ENCODE measurements at places on chromosomes 11 and 22.

DNA sequence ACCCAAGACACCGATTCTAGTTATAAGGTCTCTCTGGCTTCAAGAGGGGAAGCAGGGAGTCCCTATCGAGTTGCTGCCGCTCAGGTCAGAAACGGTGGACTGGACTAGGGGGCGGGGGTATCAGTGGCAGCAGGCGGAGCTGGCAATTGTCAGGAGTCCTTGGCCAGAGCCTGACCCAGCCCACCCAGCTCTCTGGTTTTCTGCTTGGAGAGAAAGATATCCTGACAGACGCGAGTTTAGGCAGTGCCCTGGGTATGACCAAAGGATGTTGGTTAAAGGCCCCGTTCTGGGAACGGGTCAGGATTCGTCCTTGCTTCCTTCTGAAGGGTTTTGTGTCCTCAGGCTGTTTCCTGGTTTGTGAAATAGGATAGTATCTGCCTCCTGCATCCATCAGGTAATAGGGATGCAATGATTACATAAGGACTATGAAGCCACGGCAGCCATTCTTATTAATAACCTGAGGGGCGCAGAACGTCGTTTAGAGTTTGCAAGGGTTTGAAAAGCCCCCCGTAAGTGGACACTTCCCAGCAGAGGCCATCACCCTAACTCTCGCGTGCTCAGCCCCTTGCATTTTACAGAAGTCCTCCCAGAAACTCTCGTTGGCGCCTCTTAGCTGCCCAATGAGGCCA lies 700 bp upstream of the DEPDC5 start:
- peak; percentile 63 for DNase-seq

DNA sequence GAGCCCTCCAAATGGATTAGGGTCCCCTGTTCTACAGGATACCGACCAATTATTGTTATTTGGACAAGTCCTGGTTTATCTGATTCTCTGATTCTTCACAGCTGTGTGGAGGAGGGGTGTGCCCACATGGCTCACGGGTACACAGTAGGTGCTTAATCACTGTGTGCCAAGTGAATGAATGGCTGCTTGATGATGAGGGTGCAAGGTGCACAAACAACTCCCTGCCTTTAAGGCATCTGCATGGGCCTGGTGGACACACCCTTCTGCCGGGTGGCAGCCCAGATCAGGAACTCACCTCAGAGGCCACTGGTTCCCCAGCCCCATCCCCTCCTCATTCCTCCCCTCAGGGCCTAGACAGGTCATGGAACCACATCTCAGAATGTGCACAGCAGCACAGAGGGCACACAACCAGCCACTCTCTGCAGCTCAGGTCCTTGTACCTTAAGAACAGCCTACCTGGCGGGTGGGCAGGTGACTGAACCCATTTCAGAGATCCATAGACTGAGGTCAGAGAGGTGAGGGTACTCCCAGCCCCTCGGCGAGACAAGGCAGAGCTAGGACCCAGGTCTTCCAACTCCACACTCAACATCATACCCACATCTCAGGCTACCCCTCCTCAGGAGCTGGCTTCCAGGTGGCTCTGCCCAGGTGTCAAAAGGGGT lies 50.3 kb downstream of the SHANK2 start:
- no peak for DNase-seq

- DNase-seq = no peak
Measured at GRCh38 chr11:90845799-90846198, 623.0 kb upstream of the CHORDC1 start.

- DNase-seq = no peak
Measured at GRCh38 chr11:128351168-128351567, 236.2 kb downstream of the ETS1 start.

- no peak for DNase-seq
Measured at GRCh38 chr22:31160328-31160978, 471 bp downstream of the RNF185 start.

DNA sequence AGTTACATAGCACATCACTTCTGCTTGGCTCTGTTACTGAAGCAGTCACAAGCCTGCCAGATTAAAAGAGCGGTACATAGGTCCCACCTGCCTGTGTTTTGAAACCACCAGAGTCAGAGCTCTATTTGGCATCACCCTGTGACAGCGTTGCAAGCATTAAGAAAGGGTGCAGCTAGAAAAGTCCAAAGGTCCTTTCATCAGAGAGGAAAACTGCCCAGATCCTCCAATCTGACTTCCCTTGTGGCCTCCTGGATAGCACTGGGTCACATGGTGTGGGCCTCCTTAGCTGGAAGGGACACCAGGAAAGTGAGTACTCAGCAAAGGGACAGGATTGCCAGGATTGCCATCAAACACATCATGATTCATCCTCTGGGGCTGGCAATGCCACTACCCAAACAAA lies 22.9 kb downstream of the STX3 start:
- DNase-seq = no peak

DNA sequence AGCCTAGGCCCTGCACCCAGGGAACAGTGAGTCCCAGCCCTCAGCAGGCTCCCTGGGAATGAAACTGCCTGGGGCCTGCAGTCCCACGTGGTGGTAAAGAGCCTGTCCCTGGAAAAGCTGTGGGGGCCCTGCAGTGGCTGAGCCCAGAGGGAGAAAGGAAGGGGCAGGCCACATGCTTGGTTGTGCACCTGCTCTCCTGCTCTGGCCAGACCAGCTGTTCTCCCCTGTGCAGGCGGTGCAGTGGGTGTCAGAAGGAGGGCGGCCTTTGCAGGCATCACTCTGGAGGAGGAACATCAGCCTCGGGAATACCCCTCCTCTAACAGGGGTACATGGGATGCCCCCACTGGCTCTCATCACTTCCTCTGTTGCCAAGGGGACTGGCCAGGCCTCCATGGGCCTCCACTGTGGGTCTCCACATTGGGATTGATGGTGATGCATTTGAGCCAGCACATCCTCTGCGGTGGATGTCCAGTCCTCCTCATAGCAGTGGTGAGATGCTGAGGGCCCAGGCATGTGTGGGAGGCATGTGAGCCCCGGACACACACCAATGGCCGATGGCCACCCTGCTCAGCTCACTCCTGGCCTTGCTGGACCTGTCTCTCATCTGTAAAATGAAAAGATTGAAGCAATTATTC lies 690.4 kb downstream of the BRD1 start:
- no peak for DNase-seq

GRCh38 chr11:18046116-18046777 lies at the start of gene TPH1:
Gene TPH1 (minus strand): TSS chr11:18046269. CDS start chr11:18040762, 5,507 bp downstream.
- no peak for DNase-seq

DNA sequence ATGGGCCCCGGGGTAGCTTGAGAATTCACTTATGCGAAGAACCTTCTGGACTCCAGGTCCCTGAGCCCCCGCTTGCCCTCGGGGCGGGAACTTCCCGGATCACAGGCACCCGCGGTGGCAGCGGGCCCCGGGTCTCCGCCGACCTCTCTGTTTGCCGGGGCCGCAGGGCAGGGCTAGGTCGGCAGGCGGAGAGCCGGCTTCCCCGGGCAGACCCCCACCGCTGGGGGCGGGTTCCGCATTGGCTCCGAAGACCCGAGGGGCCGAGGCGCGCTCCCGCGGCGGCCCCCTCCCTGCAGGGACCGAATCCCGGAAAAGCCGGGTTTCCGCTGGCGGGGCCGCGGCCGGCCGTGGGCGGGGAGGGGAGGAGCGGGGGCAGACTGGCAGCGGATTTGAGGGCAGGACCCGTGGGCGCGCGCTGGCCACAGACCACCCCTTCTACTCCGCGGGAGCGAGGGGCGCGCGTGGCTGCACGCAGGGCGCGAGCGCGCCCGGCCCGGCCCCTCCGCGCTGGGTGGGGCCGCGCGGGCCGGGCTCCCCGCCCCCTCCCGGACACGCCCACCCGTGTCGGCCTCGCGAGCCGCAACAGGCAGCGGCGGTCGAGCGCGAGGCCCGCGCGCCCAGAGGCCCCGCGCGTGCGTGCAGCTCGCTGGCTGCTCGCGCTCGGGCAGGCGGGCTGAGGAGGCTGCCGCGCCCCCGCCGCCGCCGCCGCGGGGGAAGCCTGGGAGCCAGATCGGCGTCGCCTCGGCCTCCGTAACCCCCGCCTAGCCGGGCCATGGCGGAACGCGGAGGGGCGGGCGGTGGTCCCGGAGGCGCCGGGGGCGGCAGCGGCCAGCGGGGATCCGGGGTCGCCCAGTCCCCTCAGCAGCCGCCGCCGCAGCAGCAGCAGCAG lies at the start of gene PACS1:
PACS1 (plus strand) TSS at position 558 of the 889 bp plus-strand sequence; CDS start at position 773, 215 bp downstream.
- peak; percentile 90 for DNase-seq

DNA sequence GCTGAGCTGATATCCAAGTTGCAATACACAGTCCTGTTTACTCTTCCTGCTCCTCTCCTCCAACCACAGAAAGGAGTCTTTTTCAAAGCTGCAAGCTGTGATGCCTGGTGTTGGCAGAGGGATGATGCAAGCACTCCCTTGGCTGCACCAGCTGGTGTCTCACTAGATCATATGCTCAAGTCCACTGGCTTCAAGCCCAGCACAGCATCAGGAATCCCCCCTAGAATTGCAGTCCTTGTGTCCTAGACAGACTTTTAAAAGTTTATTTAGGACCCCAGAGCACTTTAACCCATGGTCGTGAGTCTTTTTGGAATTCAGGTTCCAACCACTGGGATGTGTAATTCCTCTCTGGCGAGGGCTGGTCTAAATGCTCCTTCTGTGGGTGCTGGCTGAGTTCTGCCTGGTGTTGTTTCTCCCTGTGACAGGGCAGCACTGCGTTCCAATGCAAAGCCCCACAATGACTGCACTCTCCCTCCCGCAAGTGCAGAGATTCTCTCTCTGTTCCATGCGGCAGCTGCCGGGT lies 1.9 kb upstream of the HEPN1 start:
- no peak for DNase-seq

GRCh38 chr11:108221911-108222573 lies 396 bp downstream of the NPAT start:
- DNase-seq = no peak

- no peak for DNase-seq
Measured at GRCh38 chr11:46914363-46914762, 4.0 kb downstream of the LRP4 start.

DNA sequence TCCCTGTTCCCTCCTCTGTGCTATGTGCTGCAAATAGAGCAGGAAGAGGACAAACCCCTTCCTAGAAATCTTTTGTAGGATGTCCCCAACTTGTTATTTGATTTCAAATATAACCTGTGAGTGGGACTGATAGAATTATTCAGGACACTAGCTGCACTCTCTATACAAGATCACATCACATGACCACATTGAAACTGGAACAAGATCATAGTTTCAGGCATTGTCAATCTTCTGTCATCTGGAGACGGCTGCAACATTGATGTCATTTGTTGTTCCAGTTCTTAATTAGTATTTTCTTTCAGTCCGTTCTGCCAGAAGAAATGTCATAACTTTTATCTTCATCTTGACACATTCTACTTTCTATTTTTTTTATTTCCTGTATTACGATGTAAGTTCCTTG lies 89.3 kb downstream of the GRIA4 start:
- no peak for DNase-seq

GRCh38 chr11:68440224-68440623 lies 20.3 kb upstream of the PPP6R3 start:
- DNase-seq = no peak

DNA sequence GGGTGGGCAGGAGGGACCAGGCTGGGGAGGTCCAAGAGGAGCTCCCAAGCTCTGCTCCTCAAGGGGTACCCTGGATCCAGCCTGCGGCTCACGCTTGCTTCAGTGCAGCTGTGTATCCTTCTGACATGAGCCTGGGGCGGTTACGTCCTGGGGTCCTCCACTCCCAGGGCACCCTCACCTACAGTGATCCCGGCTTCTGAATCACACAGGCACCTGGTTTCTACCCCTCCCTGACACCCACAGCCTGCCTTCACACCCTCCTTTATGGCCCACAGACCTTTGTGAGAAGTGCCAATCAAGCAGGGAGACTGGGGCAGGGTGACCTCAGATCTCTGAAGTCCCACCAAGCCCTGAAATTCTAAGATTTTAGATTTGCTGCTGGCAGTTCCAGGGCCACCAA lies 1.5 kb downstream of the MPST start:
- DNase-seq = no peak

- no peak for DNase-seq
Measured at GRCh38 chr22:47422736-47423135, 660.3 kb downstream of the TBC1D22A start.

GRCh38 chr22:29172216-29172615 lies 33.5 kb upstream of the EMID1 start:
- no peak for DNase-seq

GRCh38 chr11:69950621-69951020 lies 127.5 kb upstream of the ANO1 start:
- no peak for DNase-seq

DNA sequence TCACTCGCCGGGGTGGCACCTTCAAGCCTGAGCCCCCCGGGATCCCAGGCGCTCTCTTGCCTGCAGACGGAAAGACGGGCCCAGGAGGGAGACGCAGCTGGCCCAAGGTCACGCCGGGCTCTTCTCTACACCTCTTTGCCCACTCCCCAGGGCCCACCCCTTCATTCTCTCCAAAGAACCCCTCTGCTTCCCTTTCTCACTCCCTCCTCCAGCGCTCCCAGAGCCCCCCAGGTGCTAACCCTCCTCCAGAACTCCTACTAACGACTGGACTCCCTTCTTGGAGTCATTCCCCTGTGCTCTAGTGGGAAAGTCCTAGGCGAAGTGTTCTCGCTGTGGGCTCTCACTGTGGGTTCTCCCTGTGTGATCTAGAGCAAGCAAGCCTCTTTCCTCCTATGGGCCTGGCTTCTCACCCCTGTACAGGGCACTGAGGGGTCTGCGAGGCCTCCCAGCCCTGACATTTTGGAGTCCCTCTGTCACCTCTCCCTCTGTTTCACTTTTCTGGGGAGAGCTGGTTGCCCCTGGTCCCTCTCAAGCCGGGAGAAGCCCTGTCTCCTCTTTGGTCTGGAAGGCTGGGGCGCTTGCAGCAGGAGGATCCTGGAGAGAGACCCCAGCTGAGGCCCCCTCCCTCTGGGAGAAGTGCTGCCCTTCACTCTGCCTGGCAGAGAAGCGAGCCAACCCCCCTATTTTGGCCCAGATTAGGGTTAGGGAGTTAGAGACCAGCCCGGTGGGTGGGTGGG lies 858 bp downstream of the OAF start:
- no peak for DNase-seq

DNA sequence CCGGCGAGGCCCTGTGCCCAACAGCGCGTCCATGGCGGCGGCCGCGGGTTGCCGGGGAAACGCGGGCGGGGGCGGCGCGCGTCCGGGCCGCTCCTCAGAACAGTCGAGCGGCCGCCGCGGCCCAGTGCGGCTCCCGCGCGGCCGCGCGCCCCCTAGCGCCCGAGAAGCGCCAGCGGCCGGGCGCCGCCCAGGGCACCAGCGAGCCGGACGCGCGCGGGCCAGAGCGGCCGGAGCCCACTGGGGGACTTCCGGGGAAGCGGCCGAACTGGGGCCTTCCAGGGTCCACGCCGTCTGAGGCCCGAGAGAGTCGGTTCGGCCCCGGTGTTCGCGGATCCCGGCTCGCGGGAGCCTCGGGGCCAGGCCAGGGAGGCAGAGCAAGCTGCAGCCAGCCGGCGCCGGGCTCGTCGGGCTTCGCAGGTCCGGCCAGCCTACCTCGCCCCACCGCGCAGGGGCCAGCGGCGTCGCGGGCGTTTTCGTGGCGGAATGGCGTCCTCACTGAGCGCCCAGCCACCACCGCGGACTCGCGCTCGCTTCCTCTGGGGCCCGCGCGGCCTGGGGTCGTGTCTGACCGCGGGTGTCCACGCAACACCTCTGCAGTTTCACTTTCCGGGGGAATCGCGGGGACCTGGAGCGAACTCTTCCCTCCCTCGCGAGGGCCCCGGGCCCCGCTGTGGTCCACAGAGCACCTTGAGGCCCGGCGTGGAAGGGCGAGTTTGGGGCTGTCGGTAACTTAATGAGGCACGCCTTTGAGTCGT lies at the start of gene DENND6B:
DENND6B (minus strand) TSS at position 57 of the 755 bp plus-strand sequence; CDS start at position 33, 24 bp downstream.
- DNase-seq = peak; percentile 87

- DNase-seq = no peak
Measured at GRCh38 chr11:36151933-36152580, 137.2 kb downstream of the COMMD9 start.
